ENCODE measurements at places on chromosomes 12 and 14.

DNA sequence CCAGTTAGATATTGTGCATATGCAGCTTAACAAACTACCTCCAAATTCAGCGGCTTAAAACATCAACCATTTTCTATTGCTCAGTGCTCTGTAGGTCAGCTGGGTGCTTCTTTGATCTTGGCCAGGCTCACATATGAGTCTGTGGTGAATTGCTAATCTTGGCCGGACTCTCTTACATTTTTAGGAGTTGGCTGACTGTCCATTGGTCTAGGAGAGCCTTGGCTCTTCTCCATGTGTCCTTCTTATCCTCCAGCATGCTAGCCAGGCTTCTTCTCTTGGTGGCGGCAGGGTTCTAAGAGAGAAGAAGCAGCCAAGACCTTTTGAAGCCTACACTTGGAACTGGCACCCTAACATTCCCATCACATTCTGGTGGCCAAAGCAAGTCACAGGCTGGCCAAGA is 174.3 kb upstream of the PWP1 start:
- no peak for DNase-seq

DNA sequence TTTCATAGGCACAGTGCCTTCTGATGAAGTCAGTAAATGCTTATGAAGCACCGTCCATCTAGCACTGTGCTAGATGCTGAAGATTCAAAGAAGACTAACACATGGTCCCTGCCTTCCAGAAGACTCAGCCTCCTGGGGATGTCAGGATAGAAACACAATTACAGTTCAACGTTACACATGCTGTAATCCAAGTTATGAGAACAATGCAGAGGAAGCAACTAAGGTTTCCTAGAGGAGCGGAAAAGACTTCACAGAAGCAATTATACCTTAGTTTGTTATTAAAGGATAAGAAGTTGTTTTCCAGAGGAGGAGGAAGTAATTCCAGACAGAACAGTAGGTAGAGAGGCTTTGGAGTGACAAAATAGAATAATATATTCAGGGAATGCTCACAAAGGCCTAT is 66.9 kb upstream of the FGD4 start:
- no peak for DNase-seq

- DNase-seq: no peak
These were observed 1.4 kb upstream of the MYH6 start for GRCh38 chr14:23409475-23409874.

- no peak for DNase-seq
These were observed 206.2 kb downstream of the FSCB start for GRCh38 chr14:44300916-44301315.

DNA sequence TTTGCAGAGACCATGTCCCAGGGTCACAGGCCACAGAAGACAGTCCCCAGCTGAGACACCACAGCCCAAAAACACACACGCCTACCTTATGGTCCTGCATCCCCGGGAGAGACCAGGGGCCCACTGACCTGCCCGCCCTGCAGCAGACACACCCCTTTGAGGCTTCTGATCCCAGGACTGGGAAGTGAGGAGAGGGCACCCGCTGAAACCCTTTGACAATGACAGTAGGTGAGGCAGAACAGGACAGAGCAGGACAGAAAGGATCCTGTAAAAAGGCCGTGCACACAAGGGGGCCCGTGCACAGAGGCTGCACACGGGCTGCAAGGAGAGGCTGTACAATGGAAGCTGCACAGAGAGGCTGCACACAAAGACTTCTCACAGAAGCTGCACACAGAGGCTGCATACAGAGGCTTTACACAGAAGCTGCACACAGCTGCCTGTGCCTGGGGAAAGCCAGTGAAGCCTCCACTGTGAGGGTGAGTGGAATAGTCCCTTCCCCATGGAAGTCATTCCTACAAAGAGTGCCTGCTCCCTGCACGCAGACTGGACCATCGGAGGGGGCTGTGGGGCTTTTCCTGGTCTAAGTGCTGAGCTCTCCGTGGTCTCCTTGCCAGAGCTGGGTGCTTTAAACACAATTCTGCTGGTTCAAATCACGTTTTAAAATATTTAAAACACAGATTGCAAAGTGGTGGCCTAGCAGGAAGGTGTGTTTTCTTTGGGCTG is 16.6 kb upstream of the SFSWAP start:
- no peak for DNase-seq

GRCh38 chr12:50351120-50352043 is 45.0 kb downstream of the FAM186A start:
- DNase-seq: no peak

DNA sequence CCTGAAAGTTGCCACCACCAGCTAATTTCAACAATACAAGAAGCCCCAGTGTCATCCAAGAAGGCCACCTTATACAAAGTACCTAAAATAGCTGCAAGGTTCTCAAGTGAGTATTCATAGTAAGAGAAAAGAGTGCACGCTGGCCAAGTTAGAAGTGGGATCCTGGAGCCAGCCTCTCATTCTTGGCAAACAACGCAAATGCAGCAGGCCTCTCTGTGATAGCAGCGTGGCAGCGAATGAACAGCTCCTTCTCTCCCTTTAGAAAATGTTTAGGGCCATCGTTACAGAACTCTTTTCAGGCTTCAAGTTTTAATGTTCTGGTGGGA is 78.0 kb upstream of the IFNG-AS1 start:
- no peak for DNase-seq

DNA sequence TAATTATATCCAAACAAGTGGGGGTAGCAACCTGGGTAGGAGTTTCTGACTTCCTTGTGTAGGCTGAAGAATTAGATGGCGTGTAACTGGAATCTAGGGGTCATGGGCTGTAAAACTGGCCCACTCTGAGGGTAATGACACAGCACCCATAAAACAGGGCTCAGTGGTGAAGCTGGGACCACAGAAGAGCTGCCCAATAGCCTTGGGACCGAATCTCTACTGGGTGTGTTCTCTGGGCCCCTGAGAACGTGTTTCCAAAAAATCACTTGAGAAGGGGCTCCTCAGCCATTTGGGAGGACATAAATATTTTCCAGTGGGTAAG is 3.7 kb downstream of the RNASE8 start:
- no peak for DNase-seq

- no peak for DNase-seq
These were observed 33.9 kb downstream of the STON2 start for GRCh38 chr14:81366214-81366613.

DNA sequence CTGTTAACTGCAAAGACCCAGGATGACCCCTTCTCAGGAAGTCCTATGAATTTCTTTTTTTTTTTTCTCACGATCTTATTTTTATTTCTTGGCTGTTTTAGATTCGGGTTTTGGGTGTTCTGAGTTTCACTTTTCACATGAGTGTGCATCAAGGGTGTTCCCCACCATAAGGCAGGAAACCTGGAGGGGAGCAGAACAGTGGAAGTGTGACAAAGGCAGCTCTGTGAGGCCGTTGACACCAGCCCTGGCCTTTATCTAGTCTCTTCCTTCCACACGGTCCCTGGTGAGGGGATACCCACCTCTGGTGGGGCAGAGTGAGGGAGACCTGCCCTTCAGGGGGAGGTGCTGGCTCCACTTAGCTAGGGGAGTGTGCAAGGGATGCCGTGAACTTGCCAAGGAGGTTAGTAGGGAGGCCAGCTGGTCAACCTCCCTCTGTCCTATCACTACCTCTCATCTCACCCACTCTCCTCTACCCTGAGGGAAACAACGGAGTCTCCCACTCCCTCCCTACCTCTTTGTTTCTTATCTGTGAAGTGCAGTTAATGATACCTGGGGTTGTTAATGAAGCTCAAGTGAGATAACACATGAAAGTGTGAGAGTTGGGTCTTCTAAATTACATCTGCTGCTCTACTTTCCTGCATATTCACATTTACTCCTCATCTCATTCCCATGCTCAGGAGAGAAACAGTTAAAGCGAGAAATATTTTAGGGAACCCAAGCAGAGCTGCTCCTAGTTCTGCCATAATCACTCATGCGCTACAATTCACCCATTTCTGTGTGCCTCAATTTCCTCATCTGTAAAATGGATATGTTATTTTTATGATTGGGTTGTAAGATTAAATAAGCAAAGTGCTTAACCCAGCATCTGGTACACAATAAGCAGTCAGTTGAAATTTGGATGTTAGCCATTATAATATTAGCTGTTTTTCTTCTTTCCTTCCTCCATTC is 4.4 kb upstream of the GALNT6 start:
- DNase-seq: no peak

DNA sequence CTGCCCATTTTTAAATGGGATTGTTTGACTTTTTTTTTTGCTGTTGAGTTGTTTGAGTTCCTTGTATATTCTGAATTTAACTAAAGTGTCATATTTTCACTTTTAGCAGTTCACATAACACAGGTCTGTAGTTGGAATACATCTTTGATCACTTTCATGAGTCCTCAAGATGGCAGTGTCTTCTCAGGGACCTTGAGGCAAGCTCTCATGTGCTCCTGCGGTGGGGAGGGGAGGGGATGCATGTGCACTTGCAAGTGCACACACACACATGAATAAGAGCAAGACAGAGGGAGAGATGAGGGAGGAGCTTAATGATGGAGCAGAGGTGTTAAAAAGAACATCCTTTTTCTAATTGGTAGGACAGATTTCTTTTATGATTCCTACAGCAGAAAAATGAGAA is 291.4 kb upstream of the OR4E1 start:
- no peak for DNase-seq

Data from stimulated activated CD4-positive, alpha-beta T cell treated with anti-CD3 and anti-CD28 coated beads, TNF-alpha, amount 100 ng/mL, for 24 hours (primary cell).